Stimulated activated CD8-positive, alpha-beta memory T cell treated with anti-CD3 and anti-CD28 coated beads, Interleukin-4, amount 100 ng/mL, for 1 hour (primary cell): ENCODE measurements at places on chromosomes 2 and 18.
A peak's percentile ranks its signal among the peaks of the same experiment; 100 is the strongest.

DNA sequence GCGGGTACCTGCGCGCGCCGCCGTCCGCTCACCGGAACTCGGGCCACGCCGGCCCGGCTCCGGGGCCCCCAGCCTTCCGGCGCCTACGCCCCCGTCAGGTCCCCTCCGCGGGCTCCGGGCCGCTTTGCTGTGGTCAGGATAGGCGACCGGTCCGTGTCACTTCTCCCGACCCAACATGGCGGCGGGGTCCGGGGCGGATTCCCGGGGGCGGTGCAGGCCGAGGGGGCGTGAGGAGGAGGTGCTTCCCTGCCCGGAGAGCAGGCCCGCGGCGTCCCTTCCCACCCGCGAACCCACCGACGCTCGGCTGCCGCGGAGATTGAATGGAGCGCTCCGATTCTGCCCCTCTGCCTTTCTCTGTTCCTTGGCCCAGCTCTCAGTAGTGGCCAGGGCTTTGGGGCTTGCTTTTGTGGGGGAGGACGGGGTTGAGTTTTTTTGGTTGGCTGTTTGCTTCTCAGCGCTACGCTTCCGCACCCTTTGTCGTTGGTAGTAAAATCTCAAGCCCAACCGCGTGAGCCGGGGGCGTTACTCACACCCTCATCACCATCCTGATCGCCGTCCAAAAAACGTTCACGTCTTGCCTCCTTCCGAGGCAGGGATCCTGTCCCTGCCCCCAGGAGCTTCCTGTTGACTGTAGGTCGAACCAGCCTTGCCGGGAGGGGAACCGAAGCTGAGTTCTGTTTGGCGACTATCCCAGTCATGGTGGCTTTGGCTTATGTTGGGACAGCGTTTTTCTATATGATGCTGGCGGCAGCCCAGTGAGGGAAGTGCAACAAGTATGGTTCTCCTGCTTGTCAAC lies 532 bp upstream of the YES1 start:
- DNase-seq, result peak; percentile 66

DNA sequence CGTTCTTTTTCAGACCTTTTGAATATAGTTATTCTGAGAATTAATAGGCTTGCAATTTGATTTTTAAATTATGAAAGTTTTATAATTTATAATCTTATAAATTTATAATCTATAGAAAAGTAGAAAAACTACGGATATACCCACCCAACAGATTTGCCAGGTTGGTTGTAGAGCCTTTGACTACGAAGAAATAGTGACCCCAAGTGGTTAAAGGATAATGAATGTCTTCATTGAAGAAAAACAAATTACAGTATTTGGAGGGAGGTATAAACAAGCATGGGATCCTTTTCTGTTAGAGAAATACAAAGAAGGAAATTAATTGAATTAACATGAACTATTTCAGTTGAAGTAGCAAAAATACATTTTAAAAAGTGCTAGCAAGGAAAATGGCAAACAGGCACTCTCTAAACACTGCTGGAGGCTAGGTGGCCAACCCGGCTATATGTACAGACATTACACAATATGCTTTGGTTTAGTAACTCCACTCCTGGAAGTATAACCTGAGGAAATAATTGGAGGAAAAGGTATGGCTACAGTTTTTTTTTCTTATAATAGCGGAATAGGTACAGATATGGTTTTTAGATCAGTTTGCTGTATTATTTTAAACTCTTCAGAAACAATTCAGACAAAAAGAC lies 110.9 kb downstream of the MIB1 start:
- DNase-seq, result no peak

DNA sequence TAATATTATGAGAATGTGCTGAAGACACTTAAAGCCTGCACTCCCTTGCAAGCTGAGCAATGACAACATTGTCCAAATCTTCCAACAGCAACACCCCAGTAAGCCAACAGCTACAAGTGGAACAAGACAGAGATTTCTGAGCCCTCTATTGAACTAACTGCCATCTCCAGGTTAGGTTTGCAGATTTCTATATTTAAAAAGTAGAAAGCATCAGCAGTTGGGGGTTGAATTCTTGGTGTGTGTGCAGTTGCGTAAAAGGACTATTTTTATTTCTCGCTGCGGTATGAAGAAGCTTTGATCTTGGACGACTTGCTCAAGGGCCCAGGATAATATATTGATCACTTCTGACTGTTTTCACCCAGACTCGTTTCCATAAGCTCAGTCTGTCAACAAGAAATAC lies 106.2 kb upstream of the ZFP36L2 start:
- no peak for DNase-seq

- DNase-seq, result no peak
Observed at GRCh38 chr2:127027715-127028114, 79.2 kb downstream of the BIN1 start.

DNA sequence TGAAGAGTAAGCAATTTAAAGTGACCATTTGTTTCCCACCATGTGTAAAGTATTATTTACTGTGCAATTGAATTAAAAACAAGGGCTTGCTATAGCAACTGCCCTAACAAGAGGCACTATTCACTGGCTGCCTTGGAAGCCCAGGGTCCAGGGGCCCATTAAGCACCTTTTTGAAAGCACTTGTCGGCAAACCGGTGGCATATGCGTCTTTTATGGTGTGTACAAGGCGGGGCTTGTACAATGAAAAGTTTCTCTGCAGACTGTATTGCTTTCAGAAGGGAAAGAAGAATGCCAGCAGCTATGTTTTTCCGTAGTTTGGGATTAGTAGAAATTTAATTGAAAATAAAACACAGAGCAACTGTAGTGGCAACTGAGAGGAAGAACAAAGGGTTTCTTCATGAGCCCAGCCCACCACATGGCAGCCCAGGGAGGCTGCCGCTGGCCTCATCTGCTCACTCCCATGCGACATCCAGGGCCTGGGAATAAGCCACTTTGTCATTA lies 279.5 kb upstream of the PARD3B start:
- DNase-seq, result no peak

DNA sequence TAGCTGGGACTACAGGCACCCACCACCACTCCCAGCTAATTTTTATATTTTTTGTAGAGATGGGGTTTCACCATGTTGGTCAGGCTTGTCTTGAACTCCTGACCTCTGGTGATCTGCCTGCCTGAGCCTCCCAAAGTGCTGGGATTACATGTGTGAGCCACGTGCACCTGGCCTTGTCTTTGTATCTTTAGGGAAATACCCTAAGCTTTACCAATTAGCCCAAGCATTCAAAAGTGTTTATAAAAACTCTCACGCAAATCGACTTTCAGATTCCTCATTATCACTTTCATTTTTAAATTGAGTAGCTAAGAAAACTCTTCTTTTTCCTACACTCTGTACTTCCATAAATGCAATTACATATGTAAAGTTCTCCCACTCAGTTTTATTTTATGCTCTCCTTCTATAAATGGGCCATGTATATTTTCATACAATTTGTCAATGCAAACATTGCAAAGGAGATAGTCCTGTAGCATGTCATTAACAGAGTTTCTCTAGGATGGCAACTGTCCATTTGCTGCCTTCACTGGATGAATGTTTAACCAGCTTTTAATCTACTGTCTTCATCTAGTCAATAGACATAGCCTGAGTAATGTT lies 326.2 kb upstream of the LRATD1 start:
- DNase-seq, result no peak

DNA sequence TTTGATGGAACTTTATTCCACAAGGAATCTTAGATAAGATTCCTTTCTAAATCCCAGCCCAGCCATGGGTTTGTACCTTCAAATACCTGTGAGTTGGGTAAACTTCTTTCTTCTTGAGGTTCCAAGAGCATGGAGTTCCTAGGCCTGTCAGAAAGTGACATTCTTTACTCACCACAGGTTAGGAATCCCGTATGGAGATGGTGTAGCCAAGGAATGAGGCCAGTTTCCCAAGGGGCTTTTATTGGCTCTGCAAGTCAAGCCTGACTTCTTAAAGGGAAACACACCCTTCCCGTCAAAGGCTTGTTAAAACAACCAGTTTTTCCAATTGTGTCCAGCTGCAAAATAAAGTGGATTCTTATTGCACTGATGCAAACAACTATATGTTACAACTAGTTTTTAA lies 45.8 kb downstream of the STK17B start:
- DNase-seq, result no peak

- no peak for DNase-seq
Observed at GRCh38 chr2:225466891-225467604, 67.5 kb downstream of the NYAP2 start.

DNA sequence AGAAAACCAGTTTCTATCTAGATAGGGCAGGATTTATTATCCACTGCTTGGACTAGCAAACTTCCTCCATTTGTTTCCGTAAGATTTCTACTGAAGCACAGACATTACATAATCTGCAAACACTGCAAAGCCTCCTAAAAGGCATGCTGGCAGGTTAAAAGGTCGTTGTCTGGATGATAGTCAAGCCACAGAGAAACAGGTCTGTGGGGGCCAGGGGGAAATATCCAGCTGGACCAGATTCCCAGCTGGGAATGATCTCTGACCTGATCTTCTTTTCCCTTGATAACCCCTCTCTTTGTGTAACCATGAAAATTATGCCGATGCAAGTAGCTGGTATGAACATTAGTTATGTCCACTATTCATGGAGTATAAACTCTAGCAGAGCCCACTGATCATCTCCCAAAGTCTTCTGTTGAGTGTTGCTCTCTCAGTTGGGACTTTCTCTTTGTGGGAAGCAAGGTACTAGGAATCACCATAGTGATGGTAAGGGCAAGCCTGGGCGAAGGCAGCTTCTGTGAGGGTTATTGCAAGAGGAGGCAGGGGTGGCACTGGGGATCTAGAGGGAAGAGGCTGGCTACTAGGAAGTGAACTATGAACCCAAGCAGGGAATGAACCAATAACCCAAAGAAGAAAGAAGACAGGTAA lies 61.3 kb downstream of the GDF7 start:
- DNase-seq, result no peak

- DNase-seq, result no peak
Observed at GRCh38 chr18:39406941-39407340, 1841.3 kb upstream of the CELF4 start.
